Stimulated activated CD4-positive, alpha-beta T cell treated with anti-CD3 and anti-CD28 coated beads, Interleukin-1b, Interleukin-23, amount 100 ng/mL, for 4 hours (primary cell): ENCODE measurements at places on chromosomes 3 and 15.

DNA sequence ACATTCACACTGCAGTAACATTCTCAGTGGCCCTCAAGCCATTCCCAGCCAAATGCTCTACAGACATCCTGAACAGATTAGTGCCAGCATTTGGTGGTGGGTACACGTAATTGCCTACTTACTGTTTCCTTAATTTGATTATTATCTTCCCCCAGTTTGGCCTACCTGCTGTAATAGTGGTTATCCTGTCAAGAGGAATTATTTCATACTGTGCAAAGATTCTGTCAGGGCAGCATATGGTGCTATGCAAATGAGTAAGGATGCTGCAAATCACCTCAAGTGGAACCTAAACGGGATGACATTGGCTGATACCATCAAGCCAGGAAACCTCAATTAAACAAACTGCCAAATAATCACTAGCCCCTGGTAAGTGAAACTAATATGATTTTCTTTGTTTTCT is 88.7 kb downstream of the SEMA6D start:
- no peak for DNase-seq

DNA sequence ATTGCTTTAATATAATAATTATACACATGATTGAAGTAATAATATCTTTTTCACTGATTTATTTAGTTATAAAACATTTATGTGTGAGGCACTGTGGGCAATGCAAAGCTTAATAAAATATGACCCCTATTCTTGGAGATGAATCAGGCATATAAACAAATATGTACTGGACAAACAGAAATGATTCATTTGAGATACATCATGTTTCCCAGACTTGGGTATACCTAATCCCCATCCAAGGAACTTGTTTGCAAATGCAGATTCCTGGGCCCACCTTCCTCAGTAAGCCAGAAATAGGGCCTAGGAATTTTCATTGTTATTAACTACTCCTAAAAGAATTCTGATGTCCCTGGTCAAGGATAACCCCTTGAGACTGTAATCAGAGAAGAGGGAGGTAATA is 184.2 kb downstream of the CHL1 start:
- DNase-seq, result no peak

DNA sequence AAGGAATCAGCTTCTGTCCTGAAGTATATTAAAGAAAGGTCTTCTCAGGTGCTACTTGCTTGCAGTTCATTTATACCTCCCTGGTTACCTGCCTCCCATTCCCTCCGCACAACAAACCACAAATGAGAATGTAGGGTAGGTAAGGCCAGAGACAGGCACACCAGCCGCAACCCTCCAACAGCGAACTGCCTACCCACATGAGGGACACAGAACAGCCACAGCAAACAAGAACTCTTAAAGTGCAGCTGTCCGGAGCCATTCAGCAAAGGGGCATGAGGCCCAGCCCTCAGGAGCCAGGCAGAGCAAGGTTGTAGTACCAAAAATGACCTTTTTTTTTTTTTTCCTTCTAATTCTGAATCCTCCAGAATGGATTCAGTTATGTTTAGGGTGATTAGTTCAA is 52.4 kb downstream of the SPSB4 start:
- no peak for DNase-seq

- DNase-seq, result no peak
Observed at GRCh38 chr3:62872318-62872717, 2.9 kb downstream of the CADPS start.

GRCh38 chr3:16318176-16318575 is 53.2 kb downstream of the OXNAD1 start:
- DNase-seq, result no peak
